Fibroblast of skin of back (primary cell): ENCODE measurements at places on chromosomes 7 and 10.

- DNase-seq = no peak
Observed at GRCh38 chr10:113379091-113379490, 173.8 kb upstream of the HABP2 start.

- no peak for DNase-seq
Observed at GRCh38 chr10:2284071-2284470, 546.7 kb upstream of the ADARB2 start.

DNA sequence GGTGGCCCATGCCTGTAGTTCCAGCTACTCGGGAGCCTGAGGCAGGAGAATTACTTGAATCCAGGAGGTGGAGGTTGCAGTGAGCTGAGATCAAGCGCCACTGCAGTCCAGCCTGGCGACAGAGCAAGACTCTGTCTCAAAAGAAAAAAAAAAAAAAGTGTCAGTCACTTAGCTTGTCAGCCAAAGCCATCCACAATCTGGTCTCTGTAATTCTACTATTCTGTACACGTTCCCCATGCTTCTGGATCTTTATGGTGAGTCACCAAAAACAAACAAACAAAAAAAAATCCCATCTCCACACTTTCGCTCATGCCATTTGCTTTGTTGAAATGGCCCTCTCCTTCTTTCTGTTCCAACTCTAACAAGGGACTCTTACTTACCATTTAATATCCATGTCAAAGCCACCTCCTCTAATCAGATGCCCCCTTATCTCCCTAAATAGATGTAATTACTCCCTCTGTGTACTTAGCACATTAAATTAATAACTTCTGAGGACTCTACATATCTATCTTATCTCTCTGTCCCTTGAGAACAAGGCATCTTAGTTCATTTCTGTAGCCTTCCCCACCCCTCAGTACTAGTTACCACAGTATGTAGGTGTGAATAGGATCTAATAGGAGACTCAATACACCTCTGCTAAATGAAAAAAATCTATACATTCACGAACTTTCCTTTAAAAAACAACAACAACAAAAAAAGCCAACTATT, 128.4 kb downstream of the ELMO1 start:
- peak; percentile 3 for DNase-seq

DNA sequence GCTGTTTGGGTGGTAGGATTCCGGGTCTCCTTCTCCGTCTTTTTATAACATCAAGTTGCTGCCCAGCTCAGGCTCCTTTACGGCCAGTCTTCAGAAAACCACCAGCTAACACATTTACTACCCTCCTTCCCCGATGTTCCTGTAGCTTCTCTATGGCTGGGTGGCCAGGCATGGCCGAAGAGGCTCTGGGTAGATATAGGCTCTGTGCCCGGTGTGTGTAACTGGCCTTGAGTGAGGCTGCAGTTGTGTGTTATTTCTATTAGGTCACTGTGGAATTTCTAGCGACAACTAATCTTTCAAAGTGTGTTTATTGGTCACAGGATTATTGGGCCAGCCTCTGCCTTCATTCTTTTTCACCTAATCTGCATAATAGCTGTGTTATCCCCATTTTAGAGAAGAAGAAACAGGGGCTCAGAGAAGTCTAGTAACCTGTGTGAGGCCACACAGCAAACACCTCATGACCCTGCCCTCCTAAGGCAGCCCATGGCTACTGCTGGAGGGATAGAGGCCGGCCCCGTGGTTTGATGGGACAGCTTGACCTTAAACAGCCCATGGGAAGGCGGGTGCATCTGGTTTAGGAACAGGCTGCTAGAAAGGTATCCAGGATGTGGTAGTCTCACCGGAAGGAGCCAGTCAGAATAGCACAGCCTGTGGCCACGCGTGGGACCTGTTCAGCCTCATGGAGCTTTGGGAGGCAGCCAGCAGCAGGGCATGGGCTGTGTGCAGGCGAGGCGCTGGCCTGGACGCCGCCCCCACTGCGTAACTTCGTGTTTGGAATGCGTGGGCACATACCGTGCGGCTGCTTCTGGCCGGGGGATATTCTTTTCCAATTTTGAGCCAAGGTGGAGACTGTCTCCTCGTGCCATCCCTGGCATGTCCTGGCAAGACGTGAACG, 29.7 kb downstream of the HTRA1 start:
- peak; percentile 36 for DNase-seq

- DNase-seq = no peak
Observed at GRCh38 chr10:28105561-28105960, 106.7 kb upstream of the ODAD2 start.

DNA sequence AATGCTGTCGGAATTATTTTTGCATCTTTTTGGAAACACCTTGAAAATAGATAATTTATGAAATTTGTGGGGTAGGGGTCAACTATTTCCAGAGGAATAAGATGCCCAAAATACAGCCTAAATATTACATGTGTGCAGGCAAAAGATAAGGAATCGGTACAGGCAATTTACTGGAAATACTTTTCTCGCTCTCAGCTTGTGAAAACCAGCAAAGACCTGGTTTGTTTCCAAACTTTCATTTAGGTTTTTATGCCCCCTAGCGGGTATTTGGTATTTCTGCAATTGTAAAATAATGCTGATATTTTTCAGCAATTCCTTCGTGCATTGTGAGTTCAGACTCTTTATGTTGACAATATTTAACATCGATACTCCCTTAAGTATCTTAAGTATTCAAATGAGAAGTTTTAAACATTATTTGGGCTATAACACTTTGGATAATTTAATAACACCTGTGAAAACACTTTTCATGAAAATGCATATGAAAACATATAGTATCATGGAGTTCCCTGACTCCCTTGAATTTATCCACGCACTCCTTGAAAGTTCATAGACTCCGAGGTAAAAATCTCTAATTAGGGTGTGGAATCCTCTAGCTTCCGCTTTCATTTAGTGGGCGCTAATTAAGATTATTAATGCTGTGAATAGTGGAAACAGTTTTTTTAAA, 132.4 kb downstream of the TSPAN12 start:
- peak; percentile 37 for DNase-seq

DNA sequence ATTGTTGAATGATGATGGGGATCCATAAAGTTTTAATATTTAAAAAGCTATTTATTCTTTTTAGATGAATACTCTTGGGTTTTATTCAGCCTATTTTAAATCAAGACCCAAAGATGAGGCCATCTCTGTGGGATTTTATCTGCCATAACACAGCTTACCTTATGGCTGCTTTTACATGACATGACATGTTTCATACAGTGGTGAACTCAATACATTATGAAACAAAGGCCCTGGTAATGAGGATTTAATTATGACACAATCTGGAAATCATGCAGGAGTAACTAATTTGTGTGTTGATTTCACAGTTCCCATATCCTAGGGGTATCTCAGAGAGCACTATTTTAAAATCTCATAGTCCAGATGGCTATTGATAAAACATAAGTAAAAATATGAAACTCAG, 661.8 kb upstream of the FZD8 start:
- no peak for DNase-seq
